ENCODE measurements at places on chromosomes 11 and 22.

- no peak for DNase-seq
Measured at GRCh38 chr11:38640854-38641253, 2042.8 kb upstream of the RAG2 start.

DNA sequence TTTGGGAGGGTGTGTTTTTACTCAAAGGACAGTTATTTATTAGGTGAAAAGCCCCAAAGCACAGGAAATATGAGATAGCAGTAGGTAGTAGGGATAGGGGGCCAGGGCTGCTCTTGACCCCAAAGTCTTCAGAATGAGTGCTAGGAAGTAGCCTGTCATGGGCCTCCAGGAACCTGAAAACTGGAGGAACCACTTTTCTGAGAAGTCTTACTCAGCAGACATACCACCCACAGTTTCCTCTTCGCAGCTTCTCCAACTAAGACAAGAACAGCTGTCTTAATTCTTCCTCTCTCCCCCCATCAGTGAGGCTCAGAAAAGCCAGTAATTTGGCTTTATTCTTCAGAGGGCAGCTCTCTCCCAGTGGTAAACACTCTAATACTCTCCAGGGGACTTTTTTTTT is 84.0 kb upstream of the CTSC start:
- DNase-seq, result no peak

GRCh38 chr11:111091321-111091938 is 154.1 kb upstream of the POU2AF2 start:
- no peak for DNase-seq

DNA sequence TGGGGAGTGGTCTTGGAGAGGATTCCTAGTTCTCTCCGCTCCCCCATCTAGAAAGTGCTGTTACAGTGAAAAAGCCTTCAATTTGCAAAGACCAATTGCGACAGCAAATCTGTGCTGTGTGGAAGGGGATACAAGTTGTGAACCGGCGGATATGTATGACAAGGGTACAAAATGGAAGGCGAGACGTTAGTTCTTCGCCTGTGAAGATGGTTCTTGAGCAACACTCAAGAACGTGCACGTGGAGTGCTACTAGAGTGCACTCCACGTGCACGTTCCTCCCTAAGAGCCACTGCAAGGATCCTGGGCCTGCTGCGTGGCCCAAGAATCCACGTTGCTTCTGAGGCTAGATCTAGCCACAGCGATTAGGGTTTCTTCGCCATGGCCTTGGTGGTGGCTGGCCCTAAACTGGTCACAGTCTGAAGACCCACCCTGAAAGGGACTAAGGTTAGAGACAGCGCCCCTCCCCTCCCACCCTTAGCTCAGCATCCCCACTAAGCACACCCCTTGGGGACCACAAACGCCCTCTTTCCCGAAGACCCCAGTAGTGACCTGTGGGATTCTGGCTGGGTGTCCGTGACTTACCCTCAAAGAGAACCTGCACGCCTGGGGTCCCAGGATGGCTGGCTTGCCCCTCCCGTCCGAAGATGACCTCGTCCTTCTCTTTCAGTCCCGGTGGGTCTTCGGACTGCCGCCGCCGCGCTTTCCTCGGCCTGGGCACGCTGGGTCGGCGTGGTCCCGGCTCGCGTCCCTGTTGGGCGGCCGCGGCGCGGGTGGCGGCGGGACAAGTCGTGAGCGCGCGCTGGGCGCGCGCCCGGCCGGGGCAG is 519 bp upstream of the PDE3B start:
- DNase-seq, result no peak

DNA sequence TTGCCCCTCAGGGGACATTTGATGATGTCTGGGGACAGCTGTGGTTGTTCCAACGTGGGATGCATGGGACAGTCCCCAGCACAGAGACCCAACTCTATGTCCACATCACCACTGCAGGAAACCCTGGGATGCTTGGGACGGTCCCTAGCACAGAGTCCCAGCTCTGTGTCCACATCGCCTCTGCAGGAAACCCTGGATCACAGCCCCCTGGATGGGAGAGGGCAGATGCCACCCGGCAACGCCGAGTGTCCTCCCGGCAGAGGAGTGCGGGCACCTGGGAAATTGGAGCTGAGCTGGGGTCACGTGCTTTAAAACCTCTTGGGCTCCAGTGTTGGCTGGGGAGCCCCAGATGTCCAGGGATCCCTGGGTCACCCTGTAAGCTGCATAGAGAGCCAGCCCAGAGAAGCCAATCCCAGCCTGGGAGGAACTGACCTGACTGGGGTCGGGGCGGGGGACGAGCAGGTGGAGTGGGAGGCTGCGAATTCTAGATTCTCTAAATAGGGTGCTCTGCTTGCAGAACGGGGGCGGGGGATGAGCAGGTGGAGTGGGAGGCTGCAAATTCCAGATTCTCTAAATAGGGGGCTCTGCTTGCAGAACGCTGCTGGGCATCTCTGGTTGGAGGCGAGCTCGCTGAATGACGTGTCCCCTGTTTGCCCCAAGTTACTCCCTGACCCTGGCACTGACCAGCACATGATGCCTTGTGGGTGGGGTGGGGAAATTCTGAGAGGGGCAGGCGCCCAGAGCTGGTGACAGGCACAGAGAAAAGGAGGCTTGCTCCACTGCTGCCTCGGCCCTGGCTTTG is 1197.8 kb downstream of the BRD1 start:
- no peak for DNase-seq

Measured in COLO829 (cell line).